Stimulated activated CD4-positive, alpha-beta T cell treated with anti-CD3 and anti-CD28 coated beads, Interleukin-15, amount 100 ng/mL, for 1 hour (primary cell): ENCODE measurements at places on chromosomes 13 and 19.

GRCh38 chr19:49879243-49879963 is 1.9 kb downstream of the TBC1D17 start:
- no peak for DNase-seq

DNA sequence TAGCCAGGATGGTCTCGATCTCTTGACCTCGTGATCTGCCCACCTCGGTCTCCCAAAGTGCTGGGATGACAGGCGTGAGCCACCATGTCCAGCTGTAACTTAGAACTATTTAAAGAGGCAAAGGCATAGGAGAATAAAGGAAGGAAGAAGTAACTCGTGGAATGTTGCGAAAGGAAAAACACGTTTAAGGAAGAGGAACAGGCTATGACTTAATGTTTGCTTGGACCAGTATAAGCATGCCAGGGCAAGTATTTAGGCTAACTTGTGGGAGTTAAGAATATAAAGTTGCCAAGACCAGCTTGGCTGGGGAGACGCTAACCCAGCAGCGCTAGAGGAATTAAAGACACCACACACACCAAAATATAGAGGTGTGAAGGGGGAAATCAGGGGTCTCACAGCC is 33.5 kb downstream of the ZNF844 start:
- no peak for DNase-seq

DNA sequence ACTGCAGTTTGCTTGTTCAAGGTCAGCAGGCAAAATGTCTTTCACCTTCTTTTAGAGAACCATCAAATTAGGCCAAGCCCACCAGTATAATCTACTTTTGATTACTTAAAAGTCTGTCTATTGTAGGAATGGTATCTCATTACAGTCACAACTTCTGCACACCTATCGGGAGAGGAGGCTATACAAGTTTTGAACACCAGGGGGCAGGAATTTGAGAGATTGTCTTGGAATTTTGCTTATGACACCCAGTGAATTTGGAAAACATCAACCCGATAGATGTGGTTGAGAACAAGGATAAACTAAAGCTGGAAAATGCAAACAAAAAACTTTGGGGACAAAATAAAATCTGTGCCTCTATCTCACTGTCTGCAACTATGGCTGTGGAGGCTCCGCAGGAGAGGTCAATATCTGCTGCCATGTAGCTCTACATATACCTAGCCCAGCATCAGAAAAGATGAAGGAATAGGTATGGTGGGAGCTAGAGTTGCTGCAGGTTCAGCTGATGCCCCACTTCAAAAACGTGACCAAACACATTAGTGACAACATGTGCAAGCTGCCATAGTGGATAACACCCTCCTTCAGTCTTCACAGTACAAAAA is 1299.2 kb upstream of the SPRY2 start:
- DNase-seq, result no peak

DNA sequence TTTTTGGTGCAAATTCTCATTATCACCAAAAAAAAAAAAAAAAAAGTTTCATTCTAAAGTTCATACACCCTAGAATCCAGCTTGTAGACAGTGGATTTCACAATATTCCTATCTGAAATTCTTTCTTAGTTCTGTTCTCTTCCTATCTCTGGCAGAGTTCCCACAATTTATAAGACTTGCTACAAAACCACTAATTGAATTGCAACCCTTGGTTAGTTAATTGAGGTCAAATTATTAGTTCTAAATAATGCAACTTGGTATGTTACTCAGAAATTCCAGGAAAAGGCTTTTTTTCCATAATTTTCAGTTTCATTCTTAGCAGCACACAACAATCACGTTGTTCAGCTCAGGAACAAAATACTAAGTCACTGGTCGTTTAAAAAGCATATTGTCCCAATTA is 58.5 kb downstream of the SPATA13 start:
- DNase-seq, result no peak

GRCh38 chr13:108760129-108760528 is 130.7 kb downstream of the MYO16 start:
- no peak for DNase-seq

DNA sequence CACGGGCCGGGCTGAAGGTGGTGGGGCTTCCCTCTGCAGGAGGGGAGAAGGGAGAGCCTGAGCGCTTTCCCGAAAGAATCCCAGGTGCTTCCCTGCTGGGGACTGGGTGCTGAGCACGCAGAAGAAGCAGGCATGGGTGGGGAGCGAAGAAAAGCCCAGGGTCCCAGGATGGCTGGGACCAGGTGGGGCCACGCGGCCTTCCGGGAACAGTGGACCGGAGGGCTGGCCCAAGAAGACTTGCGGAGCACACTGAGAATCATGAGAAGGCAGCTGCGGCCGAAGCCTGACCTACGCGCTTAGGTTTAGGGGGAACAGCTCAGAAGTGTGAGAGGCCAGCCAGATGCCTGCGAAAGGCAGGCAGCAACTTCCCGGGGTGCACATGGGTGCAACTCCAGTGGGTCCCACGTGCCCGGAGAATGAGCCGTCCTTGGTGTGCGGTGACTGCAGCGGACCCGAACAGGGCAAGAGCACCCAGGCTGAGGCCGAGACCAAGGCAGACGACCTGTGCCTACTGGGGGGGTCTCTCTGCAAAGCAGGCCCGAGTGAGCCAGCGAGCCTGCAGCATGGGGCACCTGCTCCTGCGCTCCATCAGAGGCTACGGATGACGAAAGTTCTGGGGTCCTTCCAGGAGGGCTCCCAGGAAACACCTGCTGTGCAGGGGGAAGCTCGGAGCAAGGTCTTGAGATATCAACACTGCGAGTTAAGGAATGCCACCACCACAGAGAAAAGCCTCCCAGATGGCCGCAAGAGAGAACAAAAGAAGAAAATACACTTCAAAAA is 52.4 kb downstream of the MLLT1 start:
- no peak for DNase-seq

DNA sequence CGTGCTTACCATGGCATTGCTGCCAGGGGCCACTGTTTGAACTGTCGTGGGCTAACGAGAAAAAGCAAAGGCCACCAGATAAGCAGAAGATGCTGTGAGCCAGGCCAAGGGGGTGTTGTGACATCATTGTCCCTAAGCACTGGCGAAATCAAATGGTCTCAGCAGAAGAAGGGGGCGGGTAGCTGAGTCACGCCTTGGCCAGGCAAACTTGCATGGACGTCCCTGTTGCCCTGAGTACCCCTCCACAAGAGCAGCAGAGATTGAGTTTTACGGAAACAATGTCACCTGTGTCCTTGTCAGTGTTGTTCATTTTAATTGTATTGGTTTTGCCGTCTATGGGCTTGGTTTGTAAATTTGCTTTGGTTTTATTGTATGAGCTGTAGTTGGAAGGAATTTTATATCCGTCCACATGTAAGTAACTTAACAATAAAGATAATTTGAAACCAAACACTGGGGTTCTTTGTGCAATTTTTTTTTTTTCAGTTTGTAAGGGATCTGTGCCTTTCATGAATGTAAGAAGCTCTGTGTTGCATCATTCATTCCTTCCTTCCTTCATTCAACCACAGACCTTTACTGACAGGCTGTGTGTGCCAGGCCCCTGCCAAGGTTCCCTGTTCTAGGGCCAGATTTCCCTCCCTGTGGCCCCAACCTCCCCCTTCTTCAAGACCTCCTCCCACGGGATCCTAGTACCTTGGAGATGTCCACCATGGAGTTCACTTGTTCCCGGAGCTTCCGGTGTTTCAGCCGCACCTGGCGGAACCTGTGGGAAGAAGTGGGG is 12.3 kb downstream of the KCNN4 start:
- no peak for DNase-seq

- no peak for DNase-seq
Observed at GRCh38 chr19:19192910-19193423, 909 bp downstream of the RFXANK start.
